PC-3 (cell line): ENCODE measurements at places on chromosomes 11 and 22. TPM values are rescaled to one million over a fixed set of nuclear protein-coding genes. Genes with fewer than 3 reads are reported as not detected.

The TRMU gene
- total RNA-seq: 63.5 and 63.6 TPM in 2 replicates

The LRP4 gene
- total RNA-seq: 0.87 and 3.1 TPM in 2 replicates

The MALAT1 gene
- total RNA-seq: 1,345 and 2,062 TPM in 2 replicates

The POLA2 gene
- total RNA-seq: 29.0 and 39.7 TPM in 2 replicates

The CARD16 gene
- not detected in 2 replicates for total RNA-seq

The PLEKHB1 gene
- total RNA-seq: 4.6 and 10.6 TPM in 2 replicates

The NCF4 gene
- total RNA-seq: 0.47 TPM in 1 of 2 replicates, not detected in the other

The CCDC116 gene
- total RNA-seq: not detected in 2 replicates

The PHOX2A gene
- not detected in 2 replicates for total RNA-seq

The AQP11 gene
- total RNA-seq: 2.2 and 3.1 TPM in 2 replicates

The OVOL1 gene
- 17.1 and 18.1 TPM in 2 replicates for total RNA-seq

The LAYN gene
- total RNA-seq: 0.47 TPM in 1 of 2 replicates, not detected in the other

The POU2AF3 gene
- total RNA-seq: 0.63 TPM in 1 of 2 replicates, not detected in the other

The TIMM10 gene
- 233 and 313 TPM in 2 replicates for total RNA-seq

The CD3G gene
- total RNA-seq: not detected in 2 replicates

The PLEKHA7 gene
- total RNA-seq: 18.4 and 20.7 TPM in 2 replicates

The APOBEC3B gene
- 11.3 TPM in 2 replicates for total RNA-seq

The USP2 gene
- total RNA-seq: 0.92 and 1.8 TPM in 2 replicates

The FOLH1 gene
- total RNA-seq: 0.58 TPM in 1 of 2 replicates, not detected in the other

The IFITM2 gene
- 36.3 and 49.0 TPM in 2 replicates for total RNA-seq

The SOX6 gene
- under 0.01 TPM in 1 of 2 replicates, not detected in the other for total RNA-seq

The CD3E gene
- not detected in 2 replicates for total RNA-seq

The GAB4 gene
- not detected in 2 replicates for total RNA-seq

The TBX10 gene
- not detected in 2 replicates for total RNA-seq

The MMP8 gene
- total RNA-seq: not detected in 2 replicates

The RCOR2 gene
- 1.2 and 1.4 TPM in 2 replicates for total RNA-seq

The TMEM80 gene
- 10.8 and 16.2 TPM in 2 replicates for total RNA-seq

The SLC5A4 gene
- not detected in 2 replicates for total RNA-seq

The RASGRP2 gene
- total RNA-seq: not detected in 2 replicates

The CD6 gene
- not detected in 2 replicates for total RNA-seq

The TUB gene
- 3.2 and 3.3 TPM in 2 replicates for total RNA-seq

The RDX gene
- total RNA-seq: 86.2 and 131 TPM in 2 replicates

The UQCR10 gene
- 116 and 196 TPM in 2 replicates for total RNA-seq

The IL17REL gene
- 0.04 TPM in 1 of 2 replicates, not detected in the other for total RNA-seq

The KREMEN1 gene
- total RNA-seq: 2.7 and 4.1 TPM in 2 replicates

The APOL4 gene
- total RNA-seq: 0.04 TPM in 1 of 2 replicates, not detected in the other

The CENPM gene
- 75.9 and 77.5 TPM in 2 replicates for total RNA-seq

The TMPRSS6 gene
- total RNA-seq: 0.04 TPM in 1 of 2 replicates, not detected in the other

The MS4A6E gene
- not detected in 2 replicates for total RNA-seq

The TSGA10IP gene
- not detected in 2 replicates for total RNA-seq

The MPZL2 gene
- 40.6 and 51.5 TPM in 2 replicates for total RNA-seq

The YIF1A gene
- total RNA-seq: 196 and 236 TPM in 2 replicates

The MUC6 gene
- total RNA-seq: 0.18 and 0.23 TPM in 2 replicates

The PHLDA2 gene
- total RNA-seq: 101 and 110 TPM in 2 replicates

The OR51E2 gene
- not detected in 2 replicates for total RNA-seq

The PIWIL4 gene
- 0.15 and 0.17 TPM in 2 replicates for total RNA-seq

The APLNR gene
- not detected in 2 replicates for total RNA-seq

The BBOX1 gene
- total RNA-seq: not detected in 2 replicates

The ARHGEF17 gene
- total RNA-seq: 6.2 and 11.0 TPM in 2 replicates

The H19 gene
- not detected in 2 replicates for total RNA-seq

The SART1 gene
- total RNA-seq: 240 and 267 TPM in 2 replicates

The DBX1 gene
- not detected in 2 replicates for total RNA-seq

The PANX3 gene
- not detected in 2 replicates for total RNA-seq

The SCN2B gene
- 0.12 TPM in 1 of 2 replicates, not detected in the other for total RNA-seq
